ENCODE measurements at places on chromosomes 1 and 21. TPM values are rescaled to one million over a fixed set of nuclear protein-coding genes. Genes with fewer than 3 reads are reported as not detected.

PTPN7 gene
- 101 TPM for total RNA-seq

EPB41 gene
- 193 TPM for total RNA-seq

KCNE2 gene
- not detected for total RNA-seq

CYP4Z1 gene
- not detected for total RNA-seq

GCSAML gene
- total RNA-seq: 1.7 TPM

E2F2 gene
- 5.4 TPM for total RNA-seq

RSBN1 gene
- total RNA-seq: 45.8 TPM

TRIM58 gene
- 44.2 TPM for total RNA-seq

GPR3 gene
- total RNA-seq: 0.30 TPM

SLC26A9 gene
- not detected for total RNA-seq

C1orf87 gene
- total RNA-seq: not detected

CMPK1 gene
- 97.6 TPM for total RNA-seq

TFF3 gene
- total RNA-seq: not detected

KCNQ4 gene
- total RNA-seq: 0.17 TPM

OR2T2 gene
- total RNA-seq: 0.15 TPM

UBL4B gene
- total RNA-seq: not detected

AIDA gene
- 43.8 TPM for total RNA-seq

ATF6 gene
- 17.0 TPM for total RNA-seq

GPATCH3 gene
- total RNA-seq: 43.2 TPM

OR2L8 gene
- total RNA-seq: 0.62 TPM

WDR26 gene
- 176 TPM for total RNA-seq

ELAVL4 gene
- total RNA-seq: not detected

Measured in T-helper 17 cell (primary cell).